ENCODE measurements at places on chromosomes 6 and 20. TPM values are rescaled to one million over a fixed set of nuclear protein-coding genes. Genes with fewer than 3 reads are reported as not detected.

APOBEC2 gene
- total RNA-seq, result not detected

HLA-E gene
- 115 TPM for total RNA-seq

IMPG1 gene
- total RNA-seq, result 0.33 TPM

BHLHE23 gene
- not detected for total RNA-seq

HEY2 gene
- total RNA-seq, result 7.0 TPM

TAP2 gene
- 31.9 TPM for total RNA-seq

TMC2 gene
- 1.7 TPM for total RNA-seq

PPP1R16B gene
- 146 TPM for total RNA-seq

FKBP1A gene
- total RNA-seq, result 211 TPM

BTNL2 gene
- total RNA-seq, result 1.6 TPM

IL17A gene
- total RNA-seq, result not detected

GFOD1 gene
- 110 TPM for total RNA-seq

FOXF2 gene
- 6.0 TPM for total RNA-seq

RHAG gene
- total RNA-seq, result not detected

EYS gene
- 0.39 TPM for total RNA-seq

SIRPB1 gene
- total RNA-seq, result 27.4 TPM

ZNF165 gene
- 2.0 TPM for total RNA-seq

BAK1 gene
- total RNA-seq, result 12.5 TPM

KIZ gene
- total RNA-seq, result 38.7 TPM

AGER gene
- 6.2 TPM for total RNA-seq

LINC00237 gene
- total RNA-seq, result 0.59 TPM

CST2 gene
- total RNA-seq, result not detected

CLPSL1 gene
- 0.89 TPM for total RNA-seq

CEP43 gene
- total RNA-seq, result 27.9 TPM

PHACTR3 gene
- total RNA-seq, result 86.3 TPM

C20orf204 gene
- 4.3 TPM for total RNA-seq

BPI gene
- not detected for total RNA-seq

CYP39A1 gene
- total RNA-seq, result 1.3 TPM

TMEM244 gene
- total RNA-seq, result 1.3 TPM

SLC22A3 gene
- 1.2 TPM for total RNA-seq

GABRR1 gene
- not detected for total RNA-seq

IL17F gene
- not detected for total RNA-seq

NRSN2 gene
- 149 TPM for total RNA-seq

OR2H2 gene
- not detected for total RNA-seq

DXO gene
- 22.5 TPM for total RNA-seq

SLC52A3 gene
- 6.4 TPM for total RNA-seq

RBBP8NL gene
- total RNA-seq, result 0.15 TPM

FNDC1 gene
- 0.10 TPM for total RNA-seq

BRPF3 gene
- total RNA-seq, result 60.7 TPM

ELOVL4 gene
- total RNA-seq, result 34.4 TPM

DEFB124 gene
- total RNA-seq, result not detected

All from dorsolateral prefrontal cortex (tissue), 122 donors.